CD4-positive, alpha-beta T cell treated with Interleukin-6 for 4 hours (primary cell): ENCODE measurements at places on chromosomes 13 and 19.
A peak's percentile ranks its signal among the peaks of the same experiment; 100 is the strongest.

- peak; percentile 74 for DNase-seq
These were observed at the start of gene CELF5 for GRCh38 chr19:3224346-3225168. TSS of gene CELF5 (plus strand) at chr19:3224661. CDS start at chr19:3224740, 79 bp downstream.

DNA sequence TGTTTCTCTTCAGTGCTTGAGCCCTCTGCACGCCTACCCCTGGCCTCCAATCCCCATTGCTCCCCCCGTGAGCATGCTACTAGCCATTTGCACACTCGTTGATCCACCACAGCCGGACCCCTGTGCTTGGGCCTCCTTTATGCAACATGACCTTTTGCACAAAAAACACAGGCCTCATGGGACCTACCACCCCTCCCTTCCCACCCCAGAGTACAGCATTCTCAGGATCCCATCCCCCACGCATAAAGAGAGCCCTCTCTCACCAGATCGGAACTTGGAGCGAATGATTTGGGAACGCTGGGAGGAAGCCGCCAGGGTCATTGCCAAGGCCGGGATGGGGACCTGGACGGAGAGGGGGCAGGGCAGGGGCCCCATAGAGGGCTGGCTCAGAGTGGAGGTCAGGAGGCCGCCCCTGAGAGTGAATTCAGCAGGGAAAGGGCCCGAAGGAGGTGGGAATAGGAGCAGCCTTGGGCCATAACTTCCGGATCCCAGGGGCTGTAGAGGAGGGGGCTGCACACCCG, 754 bp downstream of the MAMSTR start:
- DNase-seq: no peak

DNA sequence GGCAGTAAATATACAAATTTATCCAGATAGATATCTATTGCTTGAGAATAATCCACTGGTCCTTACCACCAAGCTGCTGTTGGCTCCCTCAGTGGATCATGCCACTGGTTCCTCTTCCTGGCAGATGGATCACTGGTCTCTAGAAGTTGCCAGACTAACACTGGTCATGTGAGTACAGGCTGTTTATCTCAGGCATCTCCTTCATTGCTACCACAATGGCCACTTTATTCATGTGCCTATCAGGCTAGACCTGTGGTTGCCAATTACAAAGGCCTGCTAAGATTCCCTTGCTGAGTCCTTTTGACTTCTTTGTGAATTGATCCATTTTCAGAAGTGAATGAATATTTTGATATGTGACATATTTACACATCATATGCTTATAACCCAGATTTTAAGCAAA, 1659.5 kb upstream of the PCDH20 start:
- no peak for DNase-seq

DNA sequence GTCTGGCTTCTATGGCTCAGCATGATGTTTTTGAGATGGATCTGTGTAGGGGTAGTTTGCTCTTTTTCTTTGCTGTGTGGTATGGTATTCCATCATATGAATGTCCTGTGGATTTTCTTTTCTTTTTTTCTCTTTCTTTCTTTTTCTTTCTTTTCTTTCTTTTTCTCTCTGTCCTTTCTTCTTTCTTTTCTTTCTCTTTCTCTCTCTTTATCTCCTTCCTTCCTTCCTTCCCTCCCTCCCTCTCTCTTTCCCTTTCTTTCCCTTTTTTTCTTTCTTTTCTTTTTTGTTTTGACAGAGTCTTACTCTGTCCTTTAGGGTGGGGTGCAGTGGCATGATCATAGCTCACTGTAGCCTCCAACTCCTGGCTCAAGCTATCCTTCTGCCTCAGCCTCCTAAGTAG, 9.0 kb upstream of the HNRNPUL1 start:
- DNase-seq: no peak

- no peak for DNase-seq
These were observed 10.8 kb downstream of the LATS2 start for GRCh38 chr13:21050288-21051197.

DNA sequence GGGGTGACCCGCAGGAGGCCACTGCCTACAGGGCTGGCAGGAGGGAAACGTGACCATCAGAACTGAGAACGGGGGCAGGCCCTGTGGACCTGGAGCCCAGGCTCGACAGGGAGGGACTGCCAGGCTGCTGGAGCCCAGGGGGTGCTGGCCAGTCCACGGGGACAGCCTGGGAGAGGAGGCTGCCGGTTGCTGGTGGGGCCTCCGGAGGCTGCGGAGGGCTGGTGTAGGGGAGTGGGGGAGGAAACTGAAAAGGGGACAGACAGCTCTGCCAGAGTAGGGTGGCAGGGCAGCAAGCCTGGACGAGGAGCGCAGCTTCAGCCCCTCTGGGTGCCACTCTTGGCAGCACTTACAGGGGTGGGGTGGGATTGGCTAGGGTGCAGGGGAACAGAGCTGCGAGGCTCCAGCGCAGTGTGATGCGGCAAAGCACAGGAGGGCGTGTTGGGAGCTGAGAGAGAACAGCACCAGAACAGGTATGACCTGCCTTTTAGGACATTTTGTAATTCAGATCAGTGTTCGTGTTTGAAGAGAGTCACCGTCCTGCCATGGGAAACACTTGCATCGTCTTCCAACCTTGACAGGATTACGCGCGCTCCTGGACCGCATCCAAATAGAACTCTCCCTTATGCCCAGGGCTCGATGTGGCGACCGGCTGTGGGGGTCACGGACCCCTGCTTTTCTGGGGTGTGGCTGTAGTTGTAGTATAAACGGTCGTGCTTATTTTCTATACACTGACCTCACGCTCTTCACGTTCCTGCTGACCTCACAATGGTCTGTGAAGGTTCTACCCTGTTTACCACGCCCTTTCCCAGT, 19.9 kb upstream of the ARHGEF7 start:
- DNase-seq: no peak

- no peak for DNase-seq
These were observed 136.1 kb upstream of the IRS2 start for GRCh38 chr13:109922518-109922917.
